ENCODE measurements at places on chromosomes 7 and 10. TPM values are rescaled to one million over a fixed set of nuclear protein-coding genes. Genes with fewer than 3 reads are reported as not detected.

DNA sequence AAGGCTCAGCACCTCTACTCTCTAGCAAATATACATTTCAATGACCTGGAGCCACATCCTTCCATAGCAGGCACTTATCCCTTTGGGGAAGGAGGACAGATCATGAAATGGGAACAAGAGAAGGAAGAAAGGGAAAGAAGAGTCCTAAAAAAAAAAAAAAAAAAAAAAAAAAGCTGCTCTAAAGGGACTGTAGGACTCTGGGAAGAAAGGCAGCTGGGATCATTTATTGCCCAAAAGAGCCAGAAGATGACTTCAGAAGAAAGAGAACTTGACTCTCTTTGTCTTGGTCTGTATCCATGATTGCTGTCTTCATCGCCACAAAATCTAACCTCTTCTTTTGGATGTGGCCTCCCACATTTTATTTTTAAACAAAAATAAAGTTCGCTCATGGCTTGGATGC, 203.6 kb upstream of the CELF2 start:
- no peak for DNase-seq

DNA sequence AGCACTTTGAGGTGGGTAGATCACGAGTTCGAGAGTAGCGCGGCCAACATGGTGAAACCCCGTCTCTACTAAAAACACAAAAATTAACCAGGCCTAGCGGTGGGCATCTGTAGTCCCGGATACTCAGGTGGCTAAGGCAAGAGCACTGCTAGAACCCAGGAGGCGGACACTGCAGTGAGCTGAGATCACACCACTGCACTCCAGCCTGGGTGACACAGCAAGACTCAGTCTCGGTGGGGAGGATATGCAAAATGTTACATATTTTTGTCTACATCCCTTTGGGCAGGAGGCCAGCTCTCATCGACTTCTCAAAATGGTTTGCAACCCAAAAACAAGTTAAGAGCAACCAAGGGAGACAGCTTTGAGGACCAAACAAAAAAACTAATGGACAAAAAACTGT, 8.2 kb downstream of the ATE1 start:
- no peak for DNase-seq

DNA sequence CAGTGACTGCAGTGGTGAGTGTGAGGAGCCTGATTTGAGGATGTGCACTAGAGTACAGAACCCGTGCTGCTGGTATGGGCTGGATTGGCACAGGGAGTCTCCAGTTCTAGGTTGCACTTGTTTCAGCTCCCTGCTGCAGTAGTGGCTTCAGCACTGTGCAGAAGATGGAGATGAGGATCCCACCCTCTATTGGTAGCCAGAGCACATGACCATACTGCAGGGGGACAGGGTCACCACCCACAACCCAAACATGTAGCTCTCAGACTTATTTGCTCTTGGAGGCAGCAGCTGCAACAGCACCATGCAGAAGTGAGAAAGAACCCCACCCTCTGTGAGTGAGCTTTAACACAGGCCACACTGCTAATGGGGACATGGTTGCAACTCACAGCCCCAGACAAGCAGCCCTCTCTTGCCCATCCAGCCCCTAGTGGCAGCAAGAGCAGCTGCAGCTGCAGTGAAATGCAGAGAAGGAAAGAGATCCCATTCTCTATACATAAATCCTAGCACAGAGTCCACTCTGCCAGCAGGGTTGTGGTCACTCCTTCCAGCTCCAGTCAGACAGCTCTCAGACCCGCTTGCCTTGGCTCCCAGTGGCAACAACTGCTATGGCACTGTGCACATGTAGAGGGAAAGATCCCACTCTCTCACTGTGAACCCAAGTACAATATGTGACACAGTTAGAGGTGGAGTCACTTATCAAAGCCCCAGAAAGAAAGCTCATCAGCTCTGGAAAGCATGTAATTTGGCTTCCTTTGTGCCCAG, 51.4 kb upstream of the SCIN start:
- no peak for DNase-seq

DNA sequence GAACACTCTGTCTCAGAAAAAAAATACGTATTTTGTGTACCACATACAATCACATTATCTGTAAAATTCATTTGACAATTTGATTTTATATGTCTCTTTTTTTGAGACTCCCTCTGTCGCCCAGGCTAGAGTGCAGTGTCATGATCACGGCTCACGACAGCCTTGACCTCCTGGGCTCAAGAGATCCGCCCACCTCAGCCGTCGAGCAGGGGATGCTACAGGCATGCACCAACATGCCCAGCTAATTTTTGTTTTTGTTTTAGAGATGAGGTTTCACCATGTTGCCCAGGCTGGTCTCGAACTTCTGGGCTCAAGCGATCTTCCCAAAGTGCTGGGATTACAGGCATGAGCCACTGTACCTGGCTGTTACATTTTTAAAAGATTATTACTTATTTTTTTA, 11.6 kb upstream of the BAZ1B start:
- no peak for DNase-seq

- DNase-seq = peak; percentile 51
These were observed 6.9 kb upstream of the ORAI2 start for GRCh38 chr7:102426268-102427018.

DNA sequence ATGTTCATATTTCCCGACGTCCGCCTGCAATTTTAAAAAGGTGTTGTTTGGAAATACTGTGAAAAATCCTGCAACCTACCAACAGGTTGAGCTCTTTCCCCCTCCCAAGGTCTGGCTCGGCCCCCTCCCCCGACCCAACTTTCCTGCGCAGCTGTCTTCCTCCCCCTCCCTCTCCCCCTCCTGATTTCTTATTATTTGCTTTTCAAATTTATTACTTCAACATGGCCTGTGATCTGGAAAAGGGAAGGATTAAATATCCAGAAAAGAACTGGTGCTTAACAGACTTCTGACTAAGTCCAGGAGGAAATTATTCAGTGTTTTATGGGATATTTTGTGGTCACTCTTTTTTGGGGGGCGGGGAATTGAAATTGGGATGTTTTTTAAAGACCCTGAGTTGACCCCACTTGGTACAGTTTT, 2.4 kb downstream of the ARID5B start:
- DNase-seq = no peak

GRCh38 chr7:157006829-157007469, 3.5 kb downstream of the MNX1 start:
- no peak for DNase-seq

DNA sequence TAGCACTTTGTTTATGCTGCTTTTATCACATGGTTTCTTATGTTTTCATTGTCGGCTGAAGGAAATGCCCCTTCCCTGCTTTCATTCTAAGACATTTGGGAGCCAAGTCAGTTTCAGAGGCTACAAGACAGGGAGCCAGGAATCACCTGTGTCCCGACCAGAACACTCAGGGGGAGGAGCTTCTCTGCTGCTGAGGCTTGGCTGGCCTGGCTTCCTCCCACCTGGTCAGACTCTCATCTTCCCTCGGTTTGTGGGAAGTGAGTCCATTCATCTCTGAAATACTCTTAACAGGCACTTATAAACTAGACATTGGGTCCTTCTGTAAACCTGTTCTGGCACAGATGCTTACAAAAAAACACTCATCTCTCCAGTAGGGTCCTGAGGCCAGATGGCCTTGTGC, 19.6 kb upstream of the GOLGA7B start:
- no peak for DNase-seq

GRCh38 chr7:114687238-114687637, 234.7 kb upstream of the MDFIC start:
- no peak for DNase-seq

DNA sequence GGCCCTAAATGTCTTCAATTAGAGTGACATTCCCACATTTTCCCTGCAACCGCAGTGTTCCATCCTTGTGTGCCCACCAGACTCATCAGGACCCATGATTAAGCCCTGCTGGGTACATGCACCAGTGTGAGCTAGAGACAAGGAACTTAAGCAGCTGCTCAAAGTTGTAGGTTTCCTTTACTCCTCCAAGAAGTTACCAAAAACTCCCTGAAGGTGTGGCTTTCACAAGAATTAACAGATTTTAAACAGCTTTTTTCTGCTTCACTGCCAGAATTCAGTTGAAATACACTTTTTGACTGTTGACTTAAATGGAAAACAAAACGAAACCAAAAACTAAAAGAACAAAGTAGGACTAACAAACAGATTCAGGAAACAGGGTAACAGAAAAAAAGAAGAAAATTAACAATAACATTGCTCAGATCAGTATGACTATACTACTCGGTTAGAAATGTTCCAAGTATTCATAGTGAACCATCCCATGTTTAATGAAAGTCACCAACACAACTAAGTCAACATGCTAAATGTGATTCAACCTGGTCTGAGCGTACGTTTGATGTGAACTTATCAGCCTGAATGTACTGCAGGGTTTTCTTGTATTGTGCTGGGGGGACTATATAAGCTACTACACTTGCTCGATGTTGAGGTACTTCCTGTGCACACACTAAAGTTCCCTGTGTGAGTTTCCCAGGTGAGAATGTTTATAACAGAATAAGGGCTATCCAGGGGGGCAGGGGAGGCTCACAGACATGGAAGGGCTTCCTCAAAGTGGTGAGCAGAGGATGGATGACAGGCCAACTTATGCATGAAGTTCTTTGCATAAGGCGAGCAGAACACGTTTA, 22.2 kb downstream of the SLC37A3 start:
- no peak for DNase-seq

DNA sequence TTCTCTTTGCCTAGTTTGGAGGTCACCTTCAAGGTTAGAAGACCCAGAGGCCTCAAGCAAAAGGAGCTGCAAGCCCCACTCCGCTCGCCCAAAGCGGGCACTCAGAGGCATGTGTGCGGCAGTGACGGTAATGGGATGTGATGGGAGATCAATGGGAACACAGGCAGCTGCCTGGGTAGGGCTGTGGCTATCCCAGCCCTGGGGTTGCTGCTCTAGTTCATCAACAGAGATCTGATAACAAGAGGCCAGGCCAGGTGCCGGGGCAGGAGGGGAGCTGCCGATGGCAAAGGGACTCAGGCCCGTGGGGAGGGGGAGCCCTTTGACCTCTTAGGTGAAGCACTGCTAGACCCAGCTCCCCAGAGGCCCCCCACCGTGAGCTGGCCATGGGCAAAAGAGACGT, 52.0 kb upstream of the GNA12 start:
- no peak for DNase-seq

DNA sequence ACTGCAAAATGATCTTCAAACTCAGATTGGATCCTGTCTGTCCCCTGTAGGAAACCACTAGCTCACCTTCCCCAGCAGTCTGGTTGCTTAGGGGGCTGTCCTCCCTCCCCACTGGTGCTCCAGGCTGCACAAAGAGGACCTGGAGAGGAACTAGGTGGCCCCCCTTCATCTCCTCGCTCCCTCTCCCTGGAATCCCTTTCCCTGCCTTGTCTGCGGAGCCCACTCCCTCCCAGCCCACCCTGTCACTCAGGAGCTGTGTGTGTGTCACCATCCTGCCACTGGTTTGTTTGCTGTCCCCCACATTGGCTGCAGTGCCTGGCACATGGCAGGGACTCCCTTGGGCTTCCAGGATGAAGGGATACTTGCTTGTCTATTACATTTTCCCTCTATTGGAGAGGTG, 35.5 kb upstream of the ZMIZ2 start:
- DNase-seq = no peak

TRIM73 gene
- total RNA-seq = 0.94 TPM

WDR91 gene
- 5.1 TPM for total RNA-seq

WEE2 gene
- total RNA-seq = not detected

TMEM130 gene
- not detected for total RNA-seq

CCL24 gene
- total RNA-seq = not detected

FAM25C gene
- total RNA-seq = not detected

NANOS1 gene
- total RNA-seq = 10.0 TPM

FOXI2 gene
- not detected for total RNA-seq

All from Right ventricle myocardium superior (tissue), 1 donor.